ENCODE measurements at places on chromosomes 5 and 9.

- no peak for DNase-seq
Observed at GRCh38 chr5:170211575-170212334, 21.0 kb upstream of the C5orf58 start.

DNA sequence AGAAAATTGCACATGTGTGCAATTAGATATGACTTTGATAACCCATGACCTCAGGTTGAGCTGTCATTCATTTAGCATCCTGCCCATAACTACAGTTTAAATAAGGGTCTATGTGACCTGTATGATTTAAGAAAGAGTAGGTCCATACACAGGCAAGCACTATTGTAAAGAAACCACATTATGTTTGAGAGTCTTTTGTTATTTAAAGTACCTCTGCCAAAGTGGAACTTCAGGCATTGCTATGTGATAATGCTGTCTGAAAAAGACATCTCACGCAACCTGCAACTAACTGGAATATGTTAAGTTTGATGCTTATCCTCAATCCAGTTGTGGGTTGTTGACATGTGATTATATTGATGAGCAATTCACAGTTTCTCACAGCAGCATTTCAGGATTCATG, 317.0 kb downstream of the TMEM161B start:
- DNase-seq: no peak

DNA sequence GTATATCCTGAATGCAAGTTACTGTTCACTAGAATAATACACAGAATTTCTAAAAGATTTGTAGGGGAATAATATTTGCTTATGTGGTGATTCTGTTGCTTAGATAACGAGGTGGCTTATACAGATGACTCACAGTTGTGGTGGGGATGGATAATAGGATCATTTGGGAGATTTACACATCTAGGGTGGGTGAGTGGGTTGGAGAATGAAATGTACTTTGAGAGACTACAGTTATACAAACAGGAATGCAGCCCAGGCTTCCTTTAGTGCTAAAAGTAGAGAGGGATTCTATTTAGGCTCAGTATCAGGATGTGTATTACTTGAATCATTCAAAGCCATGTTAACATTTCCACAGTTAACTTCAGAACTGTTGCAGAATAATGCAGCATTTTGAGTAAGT, 1.8 kb downstream of the CTXN3 start:
- no peak for DNase-seq

- DNase-seq: no peak
Observed at GRCh38 chr9:101512116-101512515, 21.5 kb upstream of the RNF20 start.

- no peak for DNase-seq
Observed at GRCh38 chr9:88387036-88387551, 1.1 kb upstream of the SPIN1 start.

DNA sequence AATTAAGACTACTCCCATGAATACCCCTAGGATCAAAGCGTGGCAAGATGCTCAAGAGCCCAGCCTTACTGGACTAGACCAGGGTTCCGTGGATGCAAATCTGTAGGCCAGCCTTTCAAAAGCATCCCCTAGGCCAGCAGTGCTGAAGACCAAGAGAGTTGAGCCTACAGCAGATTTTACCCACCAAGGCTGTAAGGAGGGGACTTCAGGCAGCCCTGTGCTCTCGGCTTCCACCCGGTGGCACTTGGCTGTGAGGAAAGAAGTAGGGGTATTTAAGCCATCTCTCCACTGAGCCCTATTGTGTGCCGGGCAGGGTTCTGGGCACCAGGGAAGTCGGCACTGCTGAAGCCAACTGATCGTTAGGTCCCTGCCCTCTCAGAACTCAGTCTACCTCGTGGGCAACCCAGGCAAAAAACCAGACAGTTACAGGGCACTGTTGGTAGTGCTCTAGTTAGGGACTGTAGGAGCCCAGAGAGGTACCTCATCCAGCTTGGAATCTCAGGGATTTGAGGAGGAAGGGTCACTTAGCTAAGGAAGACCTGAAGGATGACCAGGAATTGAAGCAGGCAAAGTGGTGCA, 25.5 kb downstream of the TCF7 start:
- no peak for DNase-seq

GRCh38 chr9:137547687-137548543, 2.3 kb downstream of the PNPLA7 start:
- DNase-seq: no peak

DNA sequence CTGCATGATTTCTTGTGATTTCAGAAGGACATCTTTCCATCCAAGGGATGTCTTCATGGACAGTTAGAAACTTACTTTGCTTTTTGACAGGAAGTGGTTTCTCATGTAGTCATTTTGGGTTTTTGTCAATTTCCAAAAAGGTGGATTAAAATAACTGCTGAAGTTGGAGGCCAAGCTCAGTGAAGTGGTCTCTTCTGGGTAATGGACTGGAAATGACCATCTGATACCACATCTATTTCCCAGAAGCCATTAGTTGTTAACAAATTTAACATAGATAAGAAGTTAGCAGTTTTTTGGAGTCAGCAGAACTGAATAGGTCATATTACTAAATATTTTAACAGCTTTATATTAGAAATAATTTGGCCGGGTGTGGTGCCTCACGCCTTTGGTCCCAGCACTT, 86.2 kb upstream of the MYO10 start:
- DNase-seq: no peak

GRCh38 chr5:33833237-33833575, 58.6 kb downstream of the ADAMTS12 start:
- DNase-seq: no peak

DNA sequence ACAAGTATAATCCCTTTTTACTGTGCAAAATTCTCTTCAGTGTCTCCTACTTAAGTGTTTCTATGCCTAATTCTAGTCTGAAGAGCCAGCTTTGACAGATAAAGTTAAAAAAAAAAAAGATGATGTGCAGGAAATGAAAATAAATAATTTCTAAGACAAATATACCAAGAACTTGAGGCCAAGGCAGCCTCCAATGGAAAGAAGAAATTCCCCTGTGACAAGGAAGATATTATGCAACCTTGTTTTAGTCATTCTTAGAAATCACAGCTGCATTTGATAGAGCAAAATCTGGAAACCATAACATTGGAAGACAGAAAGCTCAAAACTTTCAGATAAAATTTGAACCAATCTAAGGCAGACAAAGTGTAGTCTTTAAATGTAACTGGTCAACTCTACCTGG, 375.9 kb upstream of the TLE4 start:
- no peak for DNase-seq

DNA sequence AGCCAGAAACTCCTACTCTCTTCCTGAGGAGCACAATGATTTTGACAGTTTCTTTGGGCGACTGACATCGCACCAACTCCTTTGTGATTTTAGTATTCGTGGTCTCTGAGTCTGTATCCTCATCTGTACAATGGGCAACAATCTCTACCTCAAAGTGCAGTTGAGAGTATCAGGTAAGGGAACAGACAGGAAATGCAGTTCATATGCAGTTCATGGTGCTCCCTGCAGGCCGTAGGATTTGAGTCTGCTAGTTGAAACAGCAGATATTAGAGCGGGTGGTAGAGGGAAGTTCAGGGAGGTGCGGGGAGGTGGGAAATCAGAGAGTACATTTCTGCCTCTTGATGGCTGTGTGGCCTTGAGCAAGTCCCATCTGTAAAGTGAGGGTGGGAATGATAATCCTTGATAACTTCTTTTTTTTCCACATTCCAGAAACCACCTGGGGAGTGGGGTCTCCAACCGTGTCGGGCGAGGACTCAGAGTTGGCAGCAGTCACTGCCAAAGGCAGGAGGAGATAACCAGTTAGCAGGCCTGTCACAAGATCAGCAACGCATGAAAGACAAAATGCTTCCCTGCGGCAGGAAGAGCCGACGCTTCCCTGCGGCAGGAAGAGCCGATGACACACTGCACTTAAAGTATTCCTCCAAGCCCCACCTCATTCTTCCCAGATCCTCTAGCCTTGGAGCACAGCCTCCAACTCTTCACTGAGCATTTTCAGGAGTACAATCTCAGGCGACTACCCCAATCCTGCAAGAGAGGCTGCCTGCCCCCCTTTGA, 6.0 kb upstream of the NEK6 start:
- DNase-seq: no peak

GRCh38 chr5:153974813-153975163, 63.9 kb downstream of the FAM114A2 start:
- DNase-seq: no peak

DNA sequence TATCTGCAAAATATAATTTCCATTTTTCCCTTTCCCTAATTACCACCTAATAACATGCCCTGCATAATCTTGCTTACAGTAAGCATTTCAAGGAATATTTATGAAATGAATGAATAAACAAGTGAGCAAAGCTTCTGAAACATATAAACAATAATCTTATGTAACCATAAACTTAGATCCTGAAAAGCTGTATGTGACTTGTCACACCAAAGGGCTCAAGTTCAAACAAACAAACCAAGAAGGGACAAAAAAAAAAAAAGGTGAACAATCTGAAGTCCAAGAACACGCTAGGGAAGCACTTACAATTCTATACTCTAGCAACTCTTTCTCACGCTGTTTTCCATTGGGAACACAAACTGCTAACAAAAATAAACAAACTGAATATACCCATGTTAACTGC, 36.3 kb downstream of the PLPP1 start:
- DNase-seq: no peak

DNA sequence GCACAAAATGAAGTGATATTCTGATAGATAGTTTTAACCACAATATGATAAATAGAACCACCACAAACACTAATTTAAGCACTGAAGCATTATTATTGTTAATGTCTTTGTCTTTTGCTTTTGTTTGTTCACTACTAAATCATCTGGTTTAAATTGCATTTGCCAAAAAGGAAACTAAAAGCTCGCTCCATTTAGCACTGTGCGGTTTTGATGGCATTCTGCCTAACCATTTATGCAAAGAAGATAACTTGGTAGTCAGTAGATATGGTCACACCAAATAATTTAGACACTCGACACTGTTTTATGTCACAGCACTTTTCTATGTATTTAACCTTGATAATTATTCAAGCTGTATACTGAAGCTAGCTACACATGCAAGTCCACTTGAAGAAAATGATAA, 849.8 kb upstream of the CDH6 start:
- DNase-seq: no peak

DNA sequence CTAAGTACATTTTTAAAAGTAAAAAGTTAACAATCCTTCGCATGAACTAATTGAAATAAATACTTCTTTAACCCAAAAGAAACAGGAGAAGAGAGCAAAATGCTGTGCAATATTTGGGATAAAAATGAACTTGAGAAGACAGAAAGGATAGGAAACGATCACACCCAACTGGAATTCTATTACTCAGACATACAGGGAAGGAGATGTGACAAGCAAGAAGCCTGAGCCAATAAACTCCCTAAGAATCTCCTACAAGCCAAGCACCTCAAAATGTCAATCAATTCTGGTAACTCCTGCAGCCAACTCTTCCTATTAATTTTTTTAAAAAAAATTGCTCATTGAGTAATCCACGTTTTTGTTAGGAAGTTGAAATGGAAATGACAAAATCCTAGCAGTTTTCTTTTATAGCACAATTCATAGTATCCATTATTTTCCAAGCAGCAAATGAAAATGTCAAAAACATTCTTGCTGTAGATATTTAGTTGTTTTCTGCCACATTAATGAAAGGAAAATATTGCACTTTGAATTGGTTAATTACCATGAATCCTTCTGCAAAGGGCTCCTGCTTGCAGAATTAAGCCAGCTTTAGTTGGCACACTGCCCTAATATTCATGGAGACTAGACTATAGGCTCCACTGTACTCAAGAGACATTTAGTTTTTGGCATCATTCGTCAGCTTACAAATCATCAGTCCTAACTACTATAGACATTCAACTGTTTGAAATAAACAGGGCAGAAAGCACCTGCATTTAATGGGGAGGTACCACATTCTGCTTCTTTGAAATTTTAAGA, 89.0 kb downstream of the RFX3 start:
- no peak for DNase-seq

DNA sequence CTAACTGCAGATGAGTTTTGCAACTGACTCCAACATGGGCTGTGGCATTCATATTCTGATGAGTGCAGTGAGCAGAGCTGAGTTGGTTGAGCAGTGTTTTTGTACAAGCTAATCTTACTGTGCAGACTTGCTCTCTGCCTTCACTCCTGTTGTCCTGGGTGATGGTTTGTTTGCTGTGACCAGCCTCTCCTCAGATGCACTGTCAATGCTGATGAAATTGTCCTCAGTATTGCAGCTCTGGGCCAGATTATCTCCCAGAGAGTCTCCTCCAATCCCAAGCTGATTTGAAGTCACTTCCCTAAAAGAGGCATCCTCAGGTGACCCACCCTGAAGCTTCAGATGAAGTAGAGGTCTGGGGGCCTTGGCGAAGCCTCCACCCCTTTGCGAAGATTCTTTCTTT, 581.8 kb downstream of the ACTL7B start:
- no peak for DNase-seq

- DNase-seq: no peak
Observed at GRCh38 chr5:89930591-89931392, 478.8 kb downstream of the CETN3 start.

- no peak for DNase-seq
Observed at GRCh38 chr9:136787690-136788400, 3.3 kb upstream of the TMEM141 start.

- DNase-seq: no peak
Observed at GRCh38 chr5:158510479-158510878, 589.2 kb downstream of the EBF1 start.

DNA sequence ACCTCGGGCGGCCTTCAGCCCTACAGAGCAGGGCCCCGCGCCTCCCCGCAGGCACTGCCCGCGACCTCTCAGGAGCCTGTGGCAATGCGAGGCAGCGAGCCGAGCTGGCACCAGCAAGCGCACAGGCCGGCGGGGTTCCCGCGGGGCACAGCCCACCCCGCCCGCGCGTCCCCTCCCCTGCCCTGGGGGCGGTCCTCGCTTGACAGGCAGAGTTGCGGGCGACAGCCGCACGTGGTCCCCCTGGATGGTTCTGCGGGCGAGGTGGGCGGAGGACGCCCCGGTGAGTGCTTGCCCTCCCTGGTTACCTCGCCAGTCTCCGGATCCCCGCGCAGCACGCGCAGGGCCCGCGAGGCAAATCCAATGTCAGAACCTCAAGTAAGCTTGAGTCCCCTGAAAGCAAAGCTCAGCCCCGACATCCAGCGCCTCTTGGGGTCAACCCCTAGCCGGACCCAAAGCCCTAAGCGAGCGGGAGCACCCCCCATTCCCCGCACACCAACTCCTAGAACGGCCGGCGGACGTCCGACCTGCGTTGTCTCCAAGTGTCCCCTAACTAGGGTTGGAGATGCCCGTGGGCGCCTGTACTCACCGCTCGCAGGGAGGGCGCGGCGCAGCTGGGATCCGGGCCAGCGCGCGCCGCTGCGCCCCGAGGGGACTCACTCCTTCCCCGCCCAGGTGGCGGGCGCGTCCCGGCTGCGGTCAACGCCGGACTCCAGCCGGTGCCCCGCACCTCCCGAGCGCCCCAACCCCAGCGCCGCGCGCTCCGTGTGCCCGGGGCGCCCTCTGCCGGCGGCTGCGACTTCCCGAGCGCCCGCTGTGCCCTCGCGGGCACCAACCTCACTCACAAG, at the start of gene DRD1:
TSS of gene DRD1 (minus strand) at position 123 of the 845 bp plus-strand sequence. CDS start 1,083 bp downstream, outside the sequence.
- peak; percentile 22 for DNase-seq

- DNase-seq: peak; percentile 13
Observed at GRCh38 chr9:21801683-21802417, 586 bp upstream of the MTAP start.

GRCh38 chr5:63963926-63964325, 1.7 kb upstream of the HTR1A start:
- DNase-seq: no peak

GRCh38 chr9:85487872-85488271, 253.9 kb downstream of the AGTPBP1 start:
- no peak for DNase-seq

GRCh38 chr9:22913026-22913425, 466.4 kb downstream of the DMRTA1 start:
- DNase-seq: no peak
